ENCODE measurements at places on chromosomes 4 and X.

DNA sequence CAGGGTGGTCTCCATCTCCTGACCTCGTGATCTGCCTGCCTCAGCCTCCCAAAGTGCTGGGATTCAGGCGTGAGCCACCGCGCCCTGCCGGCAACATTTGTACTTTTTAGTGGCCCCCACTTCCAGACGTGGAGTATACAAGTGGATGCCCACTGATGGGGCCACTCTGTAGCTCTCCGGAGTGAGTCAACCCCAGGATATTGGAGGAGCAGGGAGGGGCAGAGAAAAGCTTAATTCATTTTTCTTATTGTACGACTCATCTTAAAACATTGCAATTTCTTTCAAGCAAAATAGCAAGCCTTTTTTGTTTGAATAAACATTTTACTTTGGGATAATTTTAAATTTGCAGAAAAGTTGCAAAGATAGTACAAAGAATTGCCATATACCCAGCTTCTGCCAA, 34.6 kb downstream of the FAM9C start:
- no peak for DNase-seq

GRCh38 chrX:53438174-53438831, 4.1 kb upstream of the HSD17B10 start:
- DNase-seq, result no peak

DNA sequence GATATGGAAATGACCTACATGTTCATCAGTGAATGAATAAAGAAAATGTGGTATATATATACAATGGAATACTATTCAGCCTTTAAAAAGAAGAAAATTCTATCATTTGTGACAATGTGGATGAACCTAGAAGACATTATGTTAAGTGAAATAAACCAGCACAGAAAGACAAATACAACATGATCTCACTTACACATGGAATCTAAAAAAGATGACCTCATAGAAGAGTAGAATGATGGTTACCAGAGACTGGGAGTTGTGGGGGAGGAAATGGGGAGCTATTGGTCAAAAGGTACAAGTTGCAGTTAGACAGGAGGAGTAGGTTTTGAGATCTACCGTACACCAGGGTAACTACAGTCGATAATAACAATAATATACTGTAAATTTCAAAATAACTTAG, 51.5 kb downstream of the WNK3 start:
- DNase-seq, result no peak

GRCh38 chr4:3707423-3708102, 58.6 kb upstream of the ADRA2C start:
- no peak for DNase-seq

DNA sequence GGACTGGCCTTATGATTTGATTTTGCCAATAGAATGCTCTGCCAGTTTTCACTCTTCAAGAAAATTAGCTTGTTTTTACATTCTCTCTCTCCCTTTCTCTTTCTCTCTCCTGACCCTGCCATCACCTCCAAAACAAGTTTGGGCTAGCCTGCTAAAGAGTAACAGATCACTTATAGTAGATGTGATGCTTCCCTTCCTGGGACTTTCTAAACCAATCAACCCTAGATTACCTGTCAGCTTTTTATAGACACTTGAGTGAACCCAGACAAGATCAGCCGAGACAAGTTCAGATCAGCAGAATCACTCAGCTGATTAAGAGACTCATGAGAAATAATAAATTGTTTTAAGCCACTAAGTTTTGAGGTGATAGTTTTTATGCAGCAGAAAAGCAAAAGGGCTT, 521.2 kb downstream of the ANKRD50 start:
- no peak for DNase-seq

GRCh38 chr4:8146157-8146556, 12.5 kb downstream of the ABLIM2 start:
- DNase-seq, result no peak

All from NCI-H1694 treated with DMSO at 0.1 percent for 48 hours (cell line).